NCI-H2171 (cell line): ENCODE measurements at places on chromosomes 2 and 18.

GRCh38 chr2:48532824-48533223 lies 2.9 kb downstream of the STON1 start:
- DNase-seq: no peak

DNA sequence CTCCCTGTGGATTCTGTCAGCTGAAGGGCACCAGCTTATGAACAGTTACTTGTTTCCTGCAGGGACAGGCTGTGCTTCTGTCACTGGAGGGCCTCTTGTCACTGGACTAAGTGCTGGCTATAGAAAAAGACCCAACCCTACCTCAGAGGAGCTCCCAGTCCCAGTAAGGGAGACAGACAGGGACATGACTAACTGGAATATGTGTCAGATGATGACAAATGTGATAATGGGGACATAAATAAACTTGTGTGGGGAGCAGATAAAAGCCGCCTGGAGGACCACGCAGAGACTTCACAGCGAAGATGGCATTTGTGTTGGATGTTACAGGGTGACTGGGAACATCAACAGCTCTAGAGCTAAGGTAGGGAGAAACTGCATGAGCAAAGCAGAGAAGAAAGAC lies 95.0 kb downstream of the MAPRE2 start:
- DNase-seq: no peak

DNA sequence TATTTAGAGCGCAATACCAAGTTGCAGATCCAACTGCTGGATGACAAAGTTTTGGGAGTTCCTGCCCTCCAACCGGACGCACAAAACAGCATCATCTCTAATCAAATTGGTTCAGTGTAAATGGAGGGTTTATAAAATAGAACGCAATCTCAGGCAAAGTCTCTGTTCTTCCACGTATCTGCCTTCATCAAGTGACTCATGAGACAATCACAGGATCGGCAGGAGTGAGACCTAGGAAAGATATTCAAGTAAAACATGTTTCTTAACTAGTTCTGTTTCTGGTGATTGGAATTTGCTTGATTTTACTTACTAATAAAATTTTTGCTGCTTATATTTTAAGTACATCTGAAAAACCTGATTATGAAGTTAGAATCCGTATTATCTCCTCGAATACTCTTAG lies 7.6 kb downstream of the FZD5 start:
- no peak for DNase-seq

DNA sequence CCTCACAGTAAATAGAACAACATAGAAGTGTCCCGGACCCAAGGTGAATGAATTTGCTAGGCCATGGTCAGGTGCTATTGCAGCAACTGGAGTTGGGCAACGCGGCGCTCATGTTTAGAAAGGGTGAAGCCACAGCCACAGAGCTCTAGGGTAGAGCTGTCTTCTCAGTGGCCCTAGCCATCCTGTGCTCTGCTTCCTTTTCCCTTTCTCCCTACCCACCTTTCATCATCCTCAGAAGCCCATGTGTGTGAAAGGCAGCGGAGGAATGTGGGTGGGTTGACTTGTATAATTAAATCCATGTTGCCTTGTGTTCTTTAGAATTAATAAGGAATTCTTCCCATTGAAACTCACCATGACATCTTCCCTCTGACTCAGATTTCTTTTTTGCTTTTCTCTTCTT lies 336.7 kb downstream of the OSR1 start:
- no peak for DNase-seq

GRCh38 chr18:49321797-49322461 lies 138.5 kb downstream of the DYM start:
- no peak for DNase-seq

DNA sequence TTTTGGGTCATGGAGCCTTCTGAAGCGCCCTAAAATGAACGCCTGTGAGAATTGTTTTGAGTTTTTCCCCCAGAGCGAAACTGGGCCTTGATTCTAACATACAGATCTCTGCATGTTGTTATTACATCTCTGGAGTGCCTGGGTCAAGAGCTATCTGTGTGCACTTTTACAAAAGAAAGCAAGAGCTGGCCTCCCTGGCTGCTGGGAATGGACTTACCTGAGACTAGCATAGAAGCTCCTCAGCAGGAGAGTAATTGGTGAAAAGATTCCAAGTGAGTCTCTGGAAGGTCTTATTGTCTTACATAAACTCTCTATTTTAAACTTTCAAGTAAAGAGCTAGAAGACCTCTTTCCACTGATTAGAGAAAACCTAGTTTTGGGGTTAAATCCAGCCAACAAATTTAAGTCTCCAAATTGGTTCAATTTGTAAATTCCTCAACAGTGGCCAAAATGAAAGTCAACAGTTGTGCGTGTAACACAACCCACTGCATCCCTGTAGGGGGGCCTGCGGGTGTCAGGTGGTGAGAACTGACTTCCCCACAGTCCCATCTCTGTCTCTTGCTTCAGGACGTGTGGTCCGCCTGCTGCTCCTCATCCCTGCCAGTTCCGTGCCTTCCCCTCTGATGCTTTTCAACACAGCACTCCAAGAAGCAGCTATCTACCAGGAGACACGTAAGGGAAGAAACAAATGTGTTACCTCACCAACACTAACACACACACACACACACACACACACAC lies 206.1 kb downstream of the SH3BP4 start:
- DNase-seq: no peak

- DNase-seq: no peak
Measured at GRCh38 chr2:231348704-231349373, 46.7 kb upstream of the B3GNT7 start.

DNA sequence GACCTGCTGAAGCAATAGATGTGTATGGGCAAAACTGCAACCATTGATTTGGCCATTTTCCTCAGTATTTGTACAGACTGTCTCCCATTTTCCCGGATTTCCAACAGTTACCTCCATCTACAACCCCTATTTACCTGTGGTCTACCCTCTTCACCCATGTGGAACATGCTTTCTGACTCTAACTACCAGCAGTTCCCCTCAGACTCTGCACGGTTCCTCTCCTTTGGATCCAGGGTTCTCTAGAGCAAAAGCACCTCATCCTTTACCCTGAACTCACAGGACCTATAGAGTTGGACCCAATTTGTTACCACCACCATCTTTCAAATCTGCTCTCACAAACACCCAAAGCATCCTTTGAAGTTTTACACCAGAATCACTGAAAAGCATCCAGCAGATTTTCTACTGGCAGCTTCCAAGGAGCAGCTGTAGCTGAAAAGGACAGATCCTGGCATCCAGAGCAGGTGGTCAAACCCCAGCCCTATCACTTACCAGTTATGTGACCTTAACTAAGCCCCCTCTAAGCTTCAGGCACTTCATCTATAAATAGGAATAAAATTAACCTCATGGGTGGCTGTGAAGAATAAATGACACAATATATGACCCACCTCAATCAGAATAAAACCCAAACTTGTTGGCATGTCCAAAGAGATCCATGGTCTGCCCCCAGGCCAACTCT lies 15.3 kb downstream of the CYTIP start:
- no peak for DNase-seq

DNA sequence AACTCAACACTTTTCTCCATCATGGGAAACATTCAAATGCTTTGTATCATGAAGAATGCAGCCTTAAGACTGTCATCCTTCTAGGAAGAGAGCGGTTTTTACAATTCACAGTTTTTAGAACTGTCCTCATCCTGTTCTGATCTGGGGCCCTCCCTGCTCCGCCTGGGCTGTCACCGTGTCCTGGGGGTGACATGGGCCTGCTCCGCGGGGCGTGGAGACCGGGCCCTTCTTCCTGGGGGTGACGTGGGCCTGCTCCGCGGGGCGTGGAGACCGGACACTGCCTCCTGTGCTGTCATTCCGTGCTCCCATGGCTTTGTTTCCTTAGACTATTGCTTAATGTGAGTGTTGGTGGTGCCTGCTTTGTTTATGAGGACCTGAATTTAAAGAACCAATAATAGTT lies 122.8 kb downstream of the TMEM18 start:
- DNase-seq: no peak

DNA sequence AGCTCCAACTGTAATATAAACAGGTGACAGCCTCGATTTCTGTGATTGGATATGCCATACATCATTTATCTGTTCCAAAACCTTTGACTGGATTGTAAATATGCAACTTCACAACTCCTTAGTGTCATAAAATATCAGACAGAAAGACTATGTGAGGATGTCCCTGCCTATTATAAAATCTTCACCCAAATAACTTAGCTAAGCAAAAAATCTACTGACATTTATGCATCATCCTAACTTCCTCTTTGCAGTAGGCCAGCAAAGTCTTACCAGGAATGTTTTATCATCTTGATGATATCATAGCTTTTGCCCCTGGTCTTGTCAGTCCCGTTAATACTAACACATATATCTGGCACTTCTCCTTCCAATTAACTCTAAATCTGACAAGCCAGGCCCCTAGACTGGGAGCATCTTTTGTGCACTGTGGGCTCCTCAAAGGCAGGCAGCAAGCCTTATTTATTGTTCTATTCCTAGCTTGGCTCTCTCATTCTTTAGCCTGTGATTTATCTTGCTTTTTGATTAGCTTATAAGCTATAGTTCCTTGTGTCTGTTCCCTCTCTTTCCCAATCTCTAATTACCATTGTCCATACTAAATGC lies 356.5 kb upstream of the HNMT start:
- no peak for DNase-seq
